ENCODE measurements at places on chromosomes 16 and 17.

GRCh38 chr17:82281502-82282238, 8.2 kb upstream of the CSNK1D start:
- DNase-seq: peak; percentile 29

- no peak for DNase-seq
Measured at GRCh38 chr17:81159611-81160265, 5.6 kb upstream of the PVALEF start.

DNA sequence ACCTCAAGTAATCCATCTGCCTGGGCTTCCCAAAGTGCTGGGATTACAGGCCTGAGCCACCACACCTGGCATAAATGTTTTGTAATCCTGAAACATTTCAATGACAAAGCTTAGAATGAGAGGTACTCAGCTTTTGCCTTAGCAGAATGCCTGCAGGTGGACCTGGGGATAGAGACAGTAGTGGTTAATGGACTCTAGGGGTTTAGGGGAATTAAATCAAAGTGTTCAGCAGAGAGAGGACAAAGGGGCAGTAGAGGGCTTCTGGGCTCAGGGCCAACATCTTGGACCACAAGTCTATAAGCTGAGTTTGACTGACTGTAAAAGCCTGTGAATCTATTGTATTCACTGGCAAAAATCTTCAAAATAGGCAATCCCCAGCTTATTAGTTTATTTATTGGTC, 36.0 kb upstream of the MED13 start:
- DNase-seq: no peak

DNA sequence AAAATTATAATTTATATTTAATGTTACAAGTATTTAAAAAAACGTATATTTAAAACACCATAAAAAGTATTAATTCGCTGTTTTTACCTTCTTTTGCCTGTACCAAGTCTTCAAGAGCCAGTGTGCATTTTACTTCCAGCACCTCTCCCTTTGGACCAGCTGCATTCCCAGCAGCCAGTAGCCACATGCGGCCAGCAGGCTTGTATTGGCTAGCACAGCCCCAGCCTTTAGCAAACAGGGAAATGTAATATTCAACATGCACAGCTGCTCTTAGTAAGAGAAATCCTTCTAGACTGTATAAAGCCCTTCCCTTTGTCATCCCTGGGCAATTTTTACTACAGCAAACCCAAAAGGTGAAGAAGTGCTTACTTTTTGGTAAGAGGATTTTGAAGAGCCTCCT, 6.6 kb downstream of the DHODH start:
- no peak for DNase-seq

DNA sequence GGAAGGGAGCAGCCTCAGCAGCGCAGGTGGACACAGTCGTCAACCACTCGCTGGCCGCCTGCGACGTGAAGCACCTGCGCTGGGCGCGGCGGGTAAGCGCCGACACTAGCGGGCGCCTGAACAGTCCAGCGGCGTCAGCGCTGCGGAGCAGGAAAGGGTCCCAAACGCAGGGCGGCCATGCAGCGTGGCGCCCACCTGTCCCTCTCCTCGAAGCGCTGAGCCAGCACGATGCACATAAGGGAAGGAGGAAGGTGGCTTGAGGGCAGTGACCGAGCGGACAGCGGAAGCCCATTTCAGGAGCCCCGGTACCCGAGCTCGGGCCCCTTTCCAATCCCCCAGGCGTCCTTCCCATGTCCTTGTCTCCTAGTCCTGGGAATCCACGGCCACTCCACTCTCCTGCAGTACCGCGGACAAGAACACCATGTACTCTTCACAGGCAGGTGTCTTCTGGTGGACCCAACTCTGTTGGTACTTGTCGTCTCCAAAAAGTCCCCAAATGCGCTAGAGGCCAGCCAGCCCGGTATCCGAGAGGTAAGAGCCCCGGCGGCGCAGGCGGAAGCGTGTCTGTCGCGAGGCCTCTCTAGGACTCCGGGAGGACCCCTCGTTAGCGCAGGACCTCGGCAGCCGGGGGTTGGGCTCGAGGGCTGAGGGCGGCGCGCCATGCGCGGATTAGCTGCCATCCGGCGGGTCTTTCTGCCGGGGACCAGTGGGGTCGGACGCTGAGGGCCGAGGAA, 14.4 kb downstream of the ZNF232 start:
- no peak for DNase-seq

DNA sequence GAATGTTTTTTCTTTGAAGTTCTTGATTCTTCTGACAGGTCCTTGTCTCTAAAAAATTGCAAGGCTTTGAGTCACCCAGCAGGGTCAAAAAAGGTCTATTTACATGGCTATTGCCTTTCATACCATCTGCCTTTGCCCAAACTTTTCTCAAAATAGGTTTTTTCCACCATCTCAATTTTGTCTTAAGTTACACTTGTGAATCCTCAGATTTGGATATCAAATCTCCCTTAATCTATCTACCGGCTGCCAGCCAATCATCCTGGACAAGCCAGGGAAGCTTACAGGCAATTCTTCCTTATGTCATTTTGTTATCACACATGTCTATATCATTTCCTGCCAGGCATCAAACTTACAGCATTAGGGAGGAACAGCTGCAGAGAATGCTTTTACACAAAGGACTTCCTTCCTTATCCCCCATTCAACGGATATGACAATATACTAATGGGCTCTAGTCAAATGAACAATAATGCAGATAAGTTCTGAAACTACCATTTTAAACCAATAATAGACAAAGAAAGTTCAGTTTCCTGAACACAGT, 104.1 kb upstream of the CORO6 start:
- peak; percentile 96 for DNase-seq

DNA sequence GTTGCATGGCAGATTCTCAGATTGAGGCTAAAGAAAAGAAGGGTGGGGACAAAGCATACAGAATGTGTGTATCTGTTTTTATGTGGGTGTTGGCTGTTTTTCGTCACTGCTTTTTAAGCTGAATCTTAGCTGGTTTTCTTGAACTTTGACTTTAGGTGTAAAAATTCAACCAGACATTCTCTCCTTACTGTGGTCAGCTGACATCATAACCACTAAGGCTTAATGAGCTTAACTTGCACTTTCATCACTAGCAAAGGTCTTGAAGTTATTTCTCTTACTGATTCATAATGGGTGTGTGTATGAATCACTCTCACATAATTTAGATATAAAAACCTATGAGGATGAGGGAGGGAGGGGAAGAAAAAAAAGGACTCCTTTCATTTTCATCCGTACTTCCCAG, 4.0 kb upstream of the CDC6 start:
- peak; percentile 61 for DNase-seq

DNA sequence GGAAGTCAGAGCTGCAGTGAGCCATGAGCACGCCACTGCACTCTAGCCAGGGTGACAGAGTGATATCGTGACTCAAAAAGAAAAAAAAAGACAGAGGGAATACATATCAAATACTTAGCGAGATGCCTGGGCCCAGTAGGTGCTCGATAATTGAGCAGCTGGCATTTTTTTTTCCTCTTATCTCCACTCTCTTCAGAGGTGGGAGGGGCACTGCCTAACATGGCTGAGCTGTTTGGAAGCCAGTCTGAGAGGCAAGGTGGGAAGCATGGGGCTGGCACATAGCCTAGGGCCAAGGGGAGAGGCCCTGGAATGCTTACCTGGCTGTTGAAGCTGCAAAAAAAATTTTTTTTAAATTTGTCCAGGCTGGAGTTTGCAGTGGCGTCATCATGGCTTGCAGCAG, 38.4 kb downstream of the HIC1 start:
- no peak for DNase-seq

Data from endothelial cell of umbilical vein (primary cell).